ENCODE measurements at places on chromosomes 3 and 15. TPM values are rescaled to one million over a fixed set of nuclear protein-coding genes. Genes with fewer than 3 reads are reported as not detected.

Gene CCR3
- polyA plus RNA-seq: 0.19 TPM

Gene HESX1
- polyA plus RNA-seq: 2.1 TPM

Gene DUOXA1
- polyA plus RNA-seq: 0.03 TPM

Gene TGM5
- polyA plus RNA-seq: not detected

Gene ARGFX
- polyA plus RNA-seq: not detected

Gene TRH
- not detected for polyA plus RNA-seq

Gene GOLGA6L10
- 0.73 TPM for polyA plus RNA-seq

Gene DTX3L
- 7.3 TPM for polyA plus RNA-seq

Gene TGM4
- not detected for polyA plus RNA-seq

Gene HRG
- polyA plus RNA-seq: not detected

Gene PIGX
- polyA plus RNA-seq: 4.9 TPM

Gene GHSR
- not detected for polyA plus RNA-seq

Gene HTR3E
- polyA plus RNA-seq: not detected

Gene DENND4A
- polyA plus RNA-seq: 31.2 TPM

Gene MST1R
- 1.7 TPM for polyA plus RNA-seq

Gene NEK10
- 0.55 TPM for polyA plus RNA-seq

Gene HIGD2B
- polyA plus RNA-seq: not detected

Gene LDHAL6B
- not detected for polyA plus RNA-seq

Gene KLHL40
- polyA plus RNA-seq: not detected

Gene C2CD4A
- not detected for polyA plus RNA-seq

Gene CHDH
- polyA plus RNA-seq: 0.03 TPM

Gene GOLGA6D
- not detected for polyA plus RNA-seq

Gene PROS1
- polyA plus RNA-seq: not detected

Gene TLE3
- 187 TPM for polyA plus RNA-seq

Gene IL12A
- 11.4 TPM for polyA plus RNA-seq

Gene KCNAB1
- not detected for polyA plus RNA-seq

Gene CPNE9
- 0.30 TPM for polyA plus RNA-seq

Gene LRTM1
- polyA plus RNA-seq: not detected

Gene ANKUB1
- not detected for polyA plus RNA-seq

Gene SEMA6D
- not detected for polyA plus RNA-seq

Data from B cell (primary cell).